Sigmoid colon (tissue), 7 donors: ENCODE measurements at places on chromosomes 3 and 15. TPM values are rescaled to one million over a fixed set of nuclear protein-coding genes. Genes with fewer than 3 reads are reported as not detected.
A peak's percentile ranks its signal among the peaks of the same experiment; 100 is the strongest.

ANKUB1 gene
- not detected for total RNA-seq

MCF2L2 gene
- 5.0 TPM for total RNA-seq

LCTL gene
- not detected for total RNA-seq

CGNL1 gene
- total RNA-seq, result 7.2 TPM

DNAH12 gene
- total RNA-seq, result not detected

DUOXA1 gene
- 2.1 TPM for total RNA-seq

ALPK3 gene
- total RNA-seq, result 23.6 TPM

- H3K27ac ChIP-seq, result peak overlapping the region; percentile 54
- no peak overlapping the region for H3K4me3 ChIP-seq
These were observed 279.3 kb upstream of the THBS1 start for GRCh38 chr15:39301589-39301999.

GRCh38 chr15:98812716-98813446 lies 164.5 kb downstream of the IGF1R start:
- H3K36me3 ChIP-seq, result no peaks in the 10 kb centered on the region
- H3K4me3 ChIP-seq, result no peak overlapping the region
- DNase-seq, result no peak
- no peaks in the 10 kb centered on the region for H3K27me3 ChIP-seq

- no peaks in the 10 kb centered on the region for H3K36me3 ChIP-seq
- no peaks in the 10 kb centered on the region for H3K4me1 ChIP-seq
- peaks cover 100% of the 10 kb centered on the region for H3K27me3 ChIP-seq
- peak overlapping the region; percentile 9 for H3K4me3 ChIP-seq
- DNase-seq, result no peak
These were observed 2.2 kb downstream of the ZIC1 start for GRCh38 chr3:147411238-147411814.

DNA sequence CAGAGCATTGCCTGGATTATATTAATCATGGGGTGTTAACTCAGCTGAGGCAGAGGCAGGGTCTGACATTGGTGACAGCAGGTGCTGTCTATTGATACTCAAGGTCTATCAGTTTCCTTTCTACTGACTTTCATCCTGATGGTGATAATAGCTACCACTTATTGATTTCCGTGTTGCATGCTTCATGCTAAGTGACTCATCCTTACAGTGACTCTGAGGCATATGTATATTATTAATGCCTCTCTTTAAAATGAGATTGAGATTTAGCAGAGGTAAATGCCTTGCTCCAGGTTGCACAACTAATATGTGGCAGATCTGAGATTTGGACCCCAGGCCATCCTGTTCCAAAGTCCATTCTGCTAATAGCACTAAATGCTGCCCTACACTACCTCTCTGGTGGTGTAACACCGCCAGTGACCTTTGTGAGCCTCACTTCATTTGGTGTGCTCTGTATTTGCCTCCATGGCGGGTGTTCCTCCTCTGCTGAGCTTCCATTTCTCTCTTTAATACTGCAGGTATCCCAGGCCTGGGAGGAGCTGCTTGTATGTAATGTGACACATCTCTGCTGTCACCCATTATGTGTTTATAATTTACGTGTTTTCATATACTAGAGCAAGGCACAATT lies 50.4 kb downstream of the GPR171 start:
- H3K36me3 ChIP-seq, result no peaks in the 10 kb centered on the region
- no peaks in the 10 kb centered on the region for H3K4me1 ChIP-seq
- no peaks in the 10 kb centered on the region for H3K27me3 ChIP-seq
- DNase-seq, result no peak
- no peak overlapping the region for H3K4me3 ChIP-seq

DNA sequence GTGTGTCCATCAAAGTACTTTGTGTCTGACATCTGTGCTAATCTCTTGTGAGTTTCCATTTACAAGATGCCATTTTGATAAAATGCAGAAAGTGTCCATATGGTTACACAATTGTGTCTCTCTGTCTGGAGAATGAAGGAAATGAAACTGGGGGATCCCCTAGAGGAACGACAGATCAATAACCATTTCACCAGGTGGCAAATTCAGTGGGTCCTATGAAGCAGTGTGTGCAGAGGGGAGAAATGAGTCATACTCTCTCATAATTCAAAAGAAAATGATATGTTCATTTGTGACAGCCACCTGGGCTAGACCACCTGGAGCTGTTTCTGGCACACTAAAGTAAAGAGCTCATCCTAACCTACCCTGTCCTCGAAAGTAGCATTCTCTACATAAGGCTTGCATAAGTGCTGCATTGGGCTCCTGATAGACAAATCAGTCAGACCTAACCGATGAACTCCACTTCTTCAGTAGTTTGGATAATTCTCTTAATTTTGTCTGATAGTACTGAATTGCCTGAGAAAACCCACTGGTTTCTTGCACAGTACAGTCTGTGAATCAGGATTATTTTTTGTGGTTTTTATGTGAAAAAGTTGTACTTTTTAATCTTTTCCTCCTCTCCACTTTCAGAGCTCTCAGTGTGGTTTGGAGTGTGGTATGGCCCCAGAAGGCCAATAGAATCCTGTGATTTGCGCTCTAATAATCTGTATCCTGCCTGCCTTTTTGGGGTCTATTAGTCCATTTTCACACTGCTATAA lies 10.3 kb upstream of the CD47 start:
- peaks cover 7% of the 10 kb centered on the region for H3K4me1 ChIP-seq
- no peak overlapping the region for H3K27ac ChIP-seq
- DNase-seq, result no peak

GRCh38 chr15:55770261-55770660 lies 27.3 kb upstream of the PRTG start:
- H3K4me3 ChIP-seq, result no peak overlapping the region
- no peak for DNase-seq
- no peaks in the 10 kb centered on the region for H3K4me1 ChIP-seq
- no peaks in the 10 kb centered on the region for H3K27me3 ChIP-seq
- H3K36me3 ChIP-seq, result no peaks in the 10 kb centered on the region

- no peaks in the 10 kb centered on the region for H3K27me3 ChIP-seq
- no peak for DNase-seq
- no peak overlapping the region for H3K27ac ChIP-seq
- H3K4me3 ChIP-seq, result no peak overlapping the region
These were observed 235.1 kb downstream of the CD47 start for GRCh38 chr3:107855710-107856109.
